ENCODE measurements at places on chromosomes 4 and X.

- DNase-seq = no peak
Measured at GRCh38 chrX:14616301-14616700, 87.0 kb downstream of the GLRA2 start.

GRCh38 chr4:15376594-15376993 is 51.2 kb upstream of the C1QTNF7 start:
- DNase-seq = no peak

DNA sequence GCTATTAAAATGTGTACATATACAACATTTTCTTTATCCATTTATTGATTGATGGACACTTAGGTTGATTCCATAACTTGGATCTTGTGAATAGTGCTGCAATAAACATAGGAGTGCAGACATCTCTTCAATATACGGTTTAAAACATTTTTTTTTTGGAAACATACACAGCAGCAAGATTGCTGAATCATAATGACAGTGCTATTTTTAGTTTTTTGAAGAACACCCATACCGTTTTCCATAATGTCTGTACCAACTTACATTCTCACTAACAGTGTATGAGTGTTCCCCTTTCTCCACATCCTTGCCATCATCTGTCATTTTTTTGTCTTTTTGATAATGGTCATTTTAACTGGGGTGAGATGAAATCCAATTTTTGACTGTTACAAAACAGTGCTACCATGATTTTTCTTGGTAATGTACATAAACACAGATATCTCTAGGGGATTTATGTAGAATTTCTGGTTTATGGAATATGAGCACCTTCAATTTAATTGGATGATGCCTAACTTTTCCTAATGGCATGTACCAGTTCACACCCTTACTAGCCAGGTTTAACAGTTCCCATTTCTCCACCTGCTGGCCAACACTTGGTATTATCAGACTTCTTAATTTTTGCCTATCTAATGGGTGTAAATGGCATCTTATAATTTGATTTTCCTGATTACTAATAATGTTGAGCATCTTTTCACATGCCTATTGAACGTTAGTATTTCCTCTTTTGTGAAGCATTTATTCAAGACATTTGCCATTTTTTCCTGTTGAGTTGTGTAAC is 21.0 kb upstream of the TMSB15B start:
- DNase-seq = no peak

DNA sequence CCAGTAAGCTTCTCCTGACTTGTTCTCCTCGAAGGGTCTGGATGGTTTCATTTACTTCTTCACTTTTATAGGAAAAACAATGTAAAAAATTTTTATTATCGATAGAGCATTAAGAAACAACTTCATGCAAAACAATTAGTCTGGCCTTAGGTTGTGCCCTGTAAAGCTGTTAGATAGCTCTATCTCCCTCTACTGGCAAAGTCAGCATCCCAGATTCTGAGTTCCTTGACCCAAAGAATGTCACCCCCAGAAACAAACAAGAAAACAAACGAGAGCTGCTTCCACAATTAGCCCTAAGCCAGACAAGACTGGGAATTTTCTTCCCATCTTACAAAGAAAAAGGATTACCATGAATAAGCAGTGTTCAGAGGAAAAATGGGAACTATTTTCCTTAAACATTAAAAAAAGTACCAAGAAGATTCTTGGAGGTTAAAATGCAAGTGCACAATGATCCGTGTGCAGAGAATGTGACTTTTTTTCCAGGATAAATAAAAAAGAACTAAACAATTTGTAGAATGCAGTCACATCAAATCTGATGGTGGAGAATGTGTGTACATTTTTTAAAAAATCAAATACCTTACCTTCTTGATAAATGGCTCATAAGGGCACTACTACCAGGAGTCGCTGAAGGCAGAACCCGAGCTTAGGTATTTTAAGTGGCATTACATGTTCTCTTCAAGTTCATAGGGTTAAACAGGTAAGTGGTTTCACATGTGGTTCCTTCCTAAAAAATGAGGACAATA is 293.2 kb downstream of the FBXO8 start:
- DNase-seq = no peak

DNA sequence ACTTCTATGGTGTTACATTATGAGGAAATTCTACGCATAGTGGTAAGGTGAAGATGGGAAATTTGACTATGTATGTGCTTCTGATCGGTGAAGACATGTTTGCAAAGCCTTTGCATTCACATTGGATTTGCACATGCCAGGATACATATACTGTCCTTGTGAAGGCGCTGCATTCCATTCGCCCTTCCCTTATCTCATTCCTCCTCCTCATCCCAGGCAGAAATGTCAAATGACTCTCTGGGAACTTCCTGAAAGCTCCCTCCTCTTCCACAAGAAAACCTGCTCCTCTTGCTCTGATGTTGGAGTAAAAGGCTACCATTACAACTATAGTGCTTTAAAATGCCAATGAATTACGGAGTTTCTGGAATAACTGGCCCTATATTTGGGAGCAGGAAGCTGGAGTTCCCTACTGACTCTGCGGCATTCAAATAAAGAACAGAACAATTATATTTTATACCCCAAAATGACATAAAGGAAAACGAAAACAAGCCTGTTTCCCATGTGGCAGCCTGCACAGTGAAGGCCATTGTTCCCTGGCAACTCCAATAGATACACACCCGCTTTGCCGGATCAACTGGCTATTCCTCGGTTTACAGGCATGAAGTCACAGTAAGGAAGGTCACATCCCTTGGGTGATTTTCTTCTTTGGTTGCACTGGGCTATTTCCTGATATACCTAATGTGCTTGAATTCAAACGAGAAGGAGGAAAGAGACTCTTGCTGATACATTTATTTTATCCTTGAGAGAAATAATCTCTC is 84.5 kb downstream of the AREG start:
- DNase-seq = no peak

DNA sequence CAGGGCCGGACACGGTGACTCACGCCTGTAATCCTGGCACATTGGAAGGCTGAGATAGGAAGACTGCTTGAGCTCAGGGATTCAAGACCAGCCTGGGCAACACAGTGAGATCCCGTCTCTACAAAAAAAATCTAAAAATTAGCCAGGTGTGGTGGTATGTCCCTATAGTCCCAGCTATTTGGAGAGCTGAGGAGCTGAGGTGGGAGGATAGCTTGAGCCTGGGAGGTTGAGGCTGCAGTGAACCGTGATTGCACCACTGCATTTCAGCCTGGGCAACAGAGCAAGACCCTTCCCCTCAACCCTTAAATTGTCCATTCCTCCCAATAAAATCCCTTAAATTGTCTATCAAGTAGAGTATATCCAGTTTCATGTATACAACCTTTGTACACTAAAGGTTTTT is 17.0 kb downstream of the OTUD6A start:
- DNase-seq = no peak

DNA sequence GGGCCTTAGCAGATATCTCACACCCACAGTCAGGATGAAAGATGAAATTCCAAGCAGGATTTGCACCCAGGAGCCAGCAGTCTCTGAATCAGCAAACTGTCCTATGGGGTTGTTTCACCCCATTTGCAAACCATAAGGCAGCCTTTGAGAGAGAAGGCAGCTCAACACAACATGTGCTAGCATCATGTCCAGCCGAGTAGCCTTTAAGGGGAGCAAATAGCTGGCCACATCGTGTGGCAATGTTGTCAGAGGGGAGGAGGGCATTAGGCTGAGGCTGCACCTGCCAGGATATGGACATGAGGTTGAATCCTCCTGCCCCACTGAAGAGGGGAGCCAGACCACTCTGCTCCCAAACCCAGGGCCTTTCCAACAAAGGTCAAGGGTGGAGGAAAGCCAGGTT is 20.6 kb upstream of the PJA1 start:
- no peak for DNase-seq

DNA sequence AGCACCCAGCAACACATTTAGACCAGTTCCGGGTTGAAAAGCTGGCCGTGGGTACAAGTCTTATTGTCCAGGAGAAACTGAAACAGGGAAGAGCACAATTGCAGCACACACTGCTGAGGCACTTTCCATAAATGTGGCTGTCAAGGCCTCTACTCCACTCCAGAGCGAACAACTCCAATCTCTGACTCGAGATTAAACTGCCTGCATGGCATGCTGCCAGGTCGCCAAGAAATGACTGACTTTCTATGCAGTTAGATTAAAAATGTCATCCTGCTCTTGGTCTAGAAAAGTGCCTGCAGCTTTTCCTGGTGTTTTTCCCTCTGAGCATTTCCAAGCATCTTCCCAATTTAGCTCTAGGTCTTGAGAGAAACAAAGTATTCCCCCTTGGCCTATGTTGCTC is 260.6 kb upstream of the EMCN start:
- DNase-seq = no peak

DNA sequence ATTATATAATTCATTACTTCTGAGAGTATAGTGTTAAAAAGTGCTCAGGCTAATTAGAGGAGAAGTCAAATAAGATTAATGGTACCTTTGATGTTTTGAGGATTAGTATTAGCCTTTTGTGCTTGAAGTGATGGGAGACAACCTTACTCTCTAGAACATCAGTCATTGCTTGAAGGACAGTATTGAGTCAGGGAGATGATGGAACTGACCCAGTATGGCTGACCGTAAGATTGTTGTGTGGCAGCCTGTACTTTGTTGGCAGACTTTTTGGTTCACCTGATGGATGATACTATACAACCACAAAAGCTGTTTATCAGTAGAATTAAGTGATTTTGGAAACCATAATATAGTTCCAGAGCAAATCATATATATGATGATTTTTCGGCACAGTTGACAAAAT is 9.9 kb downstream of the OGT start:
- DNase-seq = no peak

GRCh38 chr4:74244049-74244448 is 64.2 kb upstream of the EPGN start:
- no peak for DNase-seq

GRCh38 chr4:30619679-30620078 is 100.5 kb upstream of the PCDH7 start:
- no peak for DNase-seq

- no peak for DNase-seq
Measured at GRCh38 chr4:72919937-72920336, 149.6 kb downstream of the COX18 start.

DNA sequence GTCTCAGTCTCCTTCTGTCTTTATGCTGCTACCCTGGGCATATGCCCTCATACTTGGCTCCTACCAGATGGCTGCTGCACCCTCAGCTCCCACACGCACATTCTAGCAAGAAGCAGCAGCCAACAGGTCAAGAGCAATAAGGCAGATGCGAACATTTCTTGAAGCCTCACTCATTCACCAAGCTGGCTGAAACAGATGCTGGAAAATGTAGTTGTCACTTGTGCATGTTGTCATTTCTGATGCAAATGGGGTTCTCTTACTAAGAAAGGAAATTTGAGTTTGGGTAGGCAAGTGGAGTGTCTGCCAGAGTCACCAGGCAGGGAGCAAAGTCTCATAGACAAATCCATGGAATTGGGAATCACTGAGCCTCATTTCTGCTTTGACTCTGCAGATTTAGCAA is 57.4 kb upstream of the SORBS2 start:
- no peak for DNase-seq

DNA sequence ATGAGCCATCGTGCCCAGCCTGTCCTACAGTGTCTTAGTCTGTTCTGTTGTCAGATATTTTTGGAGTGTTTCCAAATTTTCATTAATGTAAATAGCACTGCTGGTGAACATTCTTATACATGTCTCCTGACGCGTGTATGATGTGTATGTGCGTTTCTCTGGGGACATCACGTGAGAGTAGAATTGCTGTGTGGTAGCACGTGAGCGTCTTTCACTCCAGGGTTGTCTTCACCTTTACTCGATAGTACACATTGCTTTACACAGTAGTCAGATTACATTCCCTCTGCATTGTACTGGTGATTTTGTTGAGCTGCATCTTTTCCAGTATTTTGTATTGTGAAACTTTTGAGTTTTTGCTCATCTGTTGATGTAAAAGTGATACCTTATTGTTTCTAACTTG is 60.0 kb downstream of the ARHGAP10 start:
- DNase-seq = no peak

DNA sequence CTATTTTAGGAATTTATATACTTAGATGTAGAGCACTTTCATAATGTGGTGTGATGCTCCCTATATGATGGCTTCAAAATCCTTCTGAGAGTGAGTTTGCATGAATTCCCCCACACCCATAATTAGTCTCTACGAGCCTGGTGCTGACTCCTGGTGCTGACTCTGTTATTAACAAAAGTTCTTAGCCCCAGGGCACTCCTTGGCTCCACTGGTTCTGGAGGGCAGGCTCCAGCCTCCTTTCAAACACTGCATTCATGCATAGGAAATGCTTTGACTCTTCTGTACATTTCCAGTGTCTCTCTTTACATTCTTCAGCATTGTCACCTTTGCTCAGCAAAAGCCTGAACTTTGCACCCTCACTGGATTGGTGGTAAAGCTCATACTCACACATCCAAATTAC is 64.0 kb downstream of the LNX1 start:
- DNase-seq = no peak

DNA sequence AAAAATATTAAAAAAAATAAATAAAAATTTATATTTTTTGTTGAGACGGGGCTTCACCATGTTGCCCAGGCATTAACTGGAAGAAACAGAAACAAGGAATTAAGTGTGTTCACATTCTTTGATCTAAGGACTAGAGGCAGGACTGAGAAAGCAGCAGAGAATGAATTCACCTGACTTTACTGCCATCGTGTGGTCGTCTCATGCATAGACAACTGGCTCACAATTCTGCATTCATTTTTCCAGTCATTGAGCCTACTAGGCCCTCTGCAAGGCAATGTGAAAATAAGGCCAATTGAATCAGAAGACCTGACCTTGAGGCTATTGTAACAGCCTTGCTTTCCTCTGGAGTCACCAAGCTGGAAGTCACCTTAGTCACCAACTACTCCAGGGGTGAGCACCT is 37.4 kb downstream of the LHFPL1 start:
- DNase-seq = no peak

DNA sequence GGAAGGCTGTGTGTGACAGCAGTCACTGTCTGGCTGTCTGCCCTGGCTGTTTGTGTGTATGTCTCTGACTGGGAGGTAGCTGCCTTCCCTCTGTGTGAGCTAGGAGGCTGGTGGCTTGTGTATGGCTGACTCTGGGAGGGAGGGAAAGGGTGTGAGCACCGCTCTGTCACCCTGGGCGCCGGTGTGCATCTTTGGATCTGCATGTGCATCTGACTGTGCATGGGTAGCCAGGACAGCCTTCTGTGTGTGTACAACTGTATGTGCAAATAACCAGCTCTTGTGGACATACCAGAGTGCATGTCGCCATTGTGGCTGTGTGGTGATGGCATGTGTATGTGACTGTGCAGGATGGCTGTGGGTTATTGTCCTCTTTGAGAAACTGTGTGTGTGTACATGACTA is 7.4 kb upstream of the ERAS start:
- DNase-seq = no peak

DNA sequence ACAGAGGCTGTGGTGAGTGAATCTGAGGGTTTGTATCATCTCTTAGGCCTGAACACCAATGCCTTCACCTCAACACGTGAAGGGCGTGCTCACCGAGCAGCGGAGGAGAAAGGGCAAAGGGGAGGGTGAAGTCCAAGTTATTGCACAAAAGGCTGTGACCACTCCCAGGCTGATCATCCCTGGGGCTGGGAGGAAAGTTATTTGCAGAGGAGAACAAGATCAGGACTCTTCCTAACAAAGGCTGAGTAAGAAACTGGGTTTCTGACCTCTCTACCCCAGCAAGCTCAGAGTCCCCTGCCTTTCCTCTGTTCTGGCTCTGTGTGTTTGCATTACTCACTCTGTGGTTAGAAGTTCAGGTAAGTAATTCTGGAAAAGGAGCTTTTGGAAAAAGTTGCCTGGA is 366.3 kb upstream of the CXorf51A start:
- no peak for DNase-seq

Data from activated CD8-positive, alpha-beta memory T cell treated with anti-CD3 and anti-CD28 coated beads for 48 hours (primary cell).